ENCODE measurements at places on chromosomes 7 and 10.

GRCh38 chr10:77566236-77566635 is 71.4 kb downstream of the KCNMA1 start:
- no peak for DNase-seq

GRCh38 chr7:12827920-12828319 is 140.5 kb downstream of the ARL4A start:
- no peak for DNase-seq

DNA sequence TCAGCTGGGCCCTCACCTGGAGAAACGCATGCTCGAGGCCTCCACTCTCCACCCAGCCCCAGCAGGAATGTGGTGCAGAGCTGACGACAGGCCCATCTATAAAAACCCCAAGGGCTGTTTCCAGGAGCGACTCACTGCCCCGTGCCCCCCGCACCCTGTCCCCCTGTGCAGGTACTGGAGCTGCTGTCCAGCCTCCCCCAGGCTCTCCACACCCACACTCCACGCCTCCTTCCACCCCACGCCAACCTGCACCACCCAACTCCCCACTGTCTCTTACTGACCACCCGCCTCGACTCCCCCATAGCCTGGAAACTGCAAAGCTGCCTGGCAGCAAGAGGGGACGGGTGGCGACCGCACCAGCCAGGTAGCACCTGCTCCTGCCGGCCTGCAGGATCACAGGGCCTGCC is 43.3 kb downstream of the DIP2C start:
- DNase-seq = no peak

GRCh38 chr7:123154231-123154860 is 45.4 kb downstream of the SLC13A1 start:
- DNase-seq = peak; percentile 46

DNA sequence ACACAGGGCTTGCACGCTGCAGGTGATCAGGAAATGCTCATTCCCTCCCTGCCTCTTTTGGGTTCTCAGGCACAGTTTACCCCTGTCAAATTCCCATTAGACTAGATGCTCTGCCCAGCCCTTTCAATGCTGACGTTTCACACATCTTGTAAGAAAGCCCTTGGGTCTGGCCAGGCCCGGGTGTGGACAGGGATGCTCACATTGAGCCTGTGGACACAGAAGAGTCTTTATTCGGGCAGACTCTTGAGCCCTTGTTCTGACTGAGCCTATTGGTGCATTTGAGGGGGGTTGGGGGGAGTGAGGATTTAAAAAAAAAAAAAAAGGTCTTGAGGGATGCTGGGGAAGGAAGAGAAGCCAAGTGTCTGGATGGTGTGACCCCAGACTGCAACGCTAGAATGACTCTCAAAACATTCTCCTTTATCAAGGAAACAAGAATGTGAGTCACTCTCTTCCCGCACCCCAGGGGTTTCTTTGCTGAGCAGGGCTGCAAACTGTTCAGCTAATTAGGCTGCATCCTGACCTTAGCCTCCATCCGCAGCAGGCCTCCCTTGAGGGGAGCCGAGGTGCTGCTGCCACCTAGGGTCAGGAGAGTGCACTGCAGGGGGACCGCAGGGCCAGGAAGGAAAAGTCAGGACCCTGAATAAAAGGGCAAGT is 53.6 kb upstream of the TMEM72 start:
- peak; percentile 56 for DNase-seq

DNA sequence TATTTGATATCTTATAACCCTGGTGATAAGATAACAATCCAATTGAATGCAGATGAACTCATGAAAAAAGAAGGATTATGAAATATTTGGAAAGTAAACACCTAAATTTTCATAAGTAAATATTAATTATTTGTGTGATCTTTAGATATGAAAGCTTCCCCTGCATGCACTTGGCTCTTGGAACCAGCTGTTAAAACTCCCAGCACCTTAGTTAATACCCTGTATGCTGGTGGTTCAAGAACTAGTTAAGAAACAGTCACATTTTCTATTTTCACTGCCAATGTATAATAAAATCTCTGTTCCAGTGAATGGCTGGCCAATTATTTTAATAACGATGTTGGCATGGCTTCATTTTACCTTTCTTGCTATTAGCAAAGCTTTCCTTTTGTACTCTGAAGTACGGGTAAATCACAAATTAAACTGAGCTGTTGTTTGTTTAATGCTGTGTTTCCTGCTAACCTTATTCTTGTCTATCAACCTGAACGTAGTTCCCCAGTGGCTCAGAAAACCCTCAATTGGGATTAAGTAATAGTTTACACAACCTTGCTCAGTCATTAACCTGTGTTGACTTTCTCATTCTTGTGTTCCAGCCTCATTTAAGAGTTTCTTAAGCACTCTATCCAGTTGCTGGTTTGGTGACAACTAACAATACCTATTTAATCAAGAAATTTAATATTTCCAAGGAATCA is 38.9 kb downstream of the MET start:
- no peak for DNase-seq

DNA sequence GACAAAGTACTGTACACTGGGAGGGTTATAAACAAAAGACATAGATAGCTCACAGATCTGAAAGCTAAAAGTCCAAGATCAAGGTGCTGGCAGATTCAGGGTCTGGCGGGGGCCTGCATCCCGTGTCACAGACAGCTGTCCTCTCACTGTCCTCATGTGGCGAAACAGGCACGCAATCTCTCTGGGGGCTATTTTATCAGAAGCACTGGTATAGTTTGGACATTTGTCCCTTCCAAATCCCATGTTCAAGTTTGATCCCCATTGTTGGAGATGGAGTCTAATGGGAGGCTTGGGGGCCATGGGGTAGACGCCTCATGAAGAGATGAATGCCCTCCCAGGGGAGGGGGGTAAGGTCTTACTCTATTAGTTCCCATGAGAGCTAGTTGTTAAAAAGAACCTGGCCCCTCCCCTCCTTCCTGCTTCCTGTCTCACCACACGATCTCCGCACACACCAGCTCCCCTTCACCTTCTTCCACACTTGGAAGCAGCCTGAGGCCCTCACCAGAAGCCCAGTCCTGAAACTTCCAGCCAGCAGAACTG is 72.5 kb upstream of the UCN3 start:
- no peak for DNase-seq

DNA sequence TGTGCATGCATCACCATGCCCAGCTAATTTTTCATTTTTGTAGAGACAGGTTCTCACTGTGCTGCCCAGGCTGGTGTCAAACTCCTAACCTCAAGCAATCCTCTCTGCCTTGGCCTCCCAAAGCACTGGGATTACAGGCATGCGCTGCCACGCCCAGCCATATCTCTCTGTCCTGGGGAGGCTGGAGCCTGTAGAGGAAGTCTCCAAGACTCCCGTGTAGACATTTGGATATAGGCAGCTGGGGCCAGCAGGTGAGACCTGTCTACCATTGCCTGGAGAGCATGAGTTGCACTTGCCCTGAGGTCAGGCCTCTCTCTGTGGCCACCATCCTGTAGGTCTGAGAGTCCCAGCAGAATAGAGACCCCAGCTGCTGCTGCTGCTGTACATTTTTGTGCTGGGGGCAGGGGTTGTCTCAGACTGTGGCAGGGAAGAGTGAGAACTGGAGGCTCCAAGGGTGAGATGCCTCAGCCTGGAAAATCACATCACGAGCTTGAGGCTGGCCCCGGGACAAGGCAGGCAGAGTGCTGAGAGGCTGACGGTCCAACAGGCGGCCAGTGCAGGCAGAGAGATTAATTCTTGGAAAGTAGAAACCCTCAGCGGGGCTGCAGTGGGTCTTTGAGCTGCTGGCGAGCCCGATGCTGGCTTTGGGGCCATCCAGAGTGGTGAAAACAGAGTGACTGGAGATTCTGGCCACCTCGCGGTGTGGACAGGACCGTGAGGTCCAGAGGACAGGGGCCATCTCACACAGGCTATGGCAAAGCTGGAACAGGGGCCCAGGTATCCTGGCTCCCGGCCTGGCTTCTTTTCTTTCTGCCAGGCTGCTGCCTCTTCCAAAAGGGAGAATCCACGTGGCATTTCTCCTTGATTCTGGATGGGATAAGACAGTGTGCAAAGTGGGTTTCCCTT is 60.9 kb downstream of the TMEM270 start:
- DNase-seq = no peak

DNA sequence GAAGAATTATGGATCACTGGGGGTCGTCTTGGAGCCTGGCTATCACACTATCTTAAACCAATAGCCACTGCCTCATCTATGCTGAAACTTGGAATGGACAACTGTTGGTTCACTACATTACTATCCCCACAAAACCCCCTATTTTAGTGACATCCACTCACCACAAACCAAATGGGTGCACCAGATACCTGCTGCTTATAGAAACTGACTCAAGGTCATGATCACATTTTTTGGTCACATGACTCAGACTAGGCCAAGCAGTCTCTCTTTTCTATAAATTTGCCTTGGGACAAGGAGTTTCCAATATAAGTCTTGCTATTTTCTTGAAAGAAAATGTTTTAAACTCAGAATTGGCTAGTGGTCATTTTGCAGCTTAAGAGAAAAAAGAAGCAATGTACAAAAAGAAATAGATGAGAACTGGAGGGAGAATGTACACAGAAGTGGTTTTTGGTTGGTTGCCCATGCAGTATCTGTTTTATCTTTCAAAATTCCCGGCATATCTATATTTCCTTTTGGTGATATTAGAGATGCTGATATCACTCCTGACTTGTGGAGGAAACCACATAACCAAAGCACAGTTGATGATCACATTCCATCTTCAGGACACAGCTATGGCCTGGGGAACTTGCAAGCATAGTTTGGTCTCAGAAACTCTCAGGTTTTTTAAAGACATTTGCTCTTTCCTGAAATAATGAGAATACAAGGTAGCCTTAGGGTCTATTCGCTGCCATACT is 85.2 kb upstream of the CACNA2D1 start:
- no peak for DNase-seq

DNA sequence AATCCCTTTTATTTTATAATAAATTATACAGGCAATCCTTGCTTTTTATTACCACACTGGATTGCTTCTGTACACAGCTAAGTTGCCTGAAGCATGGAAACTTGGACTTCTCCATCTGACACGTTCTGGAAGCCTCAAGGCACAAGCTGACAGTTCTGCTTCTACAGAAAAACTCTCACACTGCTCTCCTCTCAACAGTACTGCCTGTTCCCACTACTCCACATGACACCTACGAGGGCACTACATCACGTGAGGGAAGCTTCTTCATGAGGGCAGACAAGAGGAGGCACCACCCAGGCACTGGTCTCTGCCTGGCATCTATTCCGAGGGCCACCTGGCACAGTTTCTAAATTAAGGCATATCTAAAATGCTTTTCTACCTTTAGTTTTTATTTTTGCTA is 16.8 kb upstream of the FAM133B start:
- DNase-seq = no peak

DNA sequence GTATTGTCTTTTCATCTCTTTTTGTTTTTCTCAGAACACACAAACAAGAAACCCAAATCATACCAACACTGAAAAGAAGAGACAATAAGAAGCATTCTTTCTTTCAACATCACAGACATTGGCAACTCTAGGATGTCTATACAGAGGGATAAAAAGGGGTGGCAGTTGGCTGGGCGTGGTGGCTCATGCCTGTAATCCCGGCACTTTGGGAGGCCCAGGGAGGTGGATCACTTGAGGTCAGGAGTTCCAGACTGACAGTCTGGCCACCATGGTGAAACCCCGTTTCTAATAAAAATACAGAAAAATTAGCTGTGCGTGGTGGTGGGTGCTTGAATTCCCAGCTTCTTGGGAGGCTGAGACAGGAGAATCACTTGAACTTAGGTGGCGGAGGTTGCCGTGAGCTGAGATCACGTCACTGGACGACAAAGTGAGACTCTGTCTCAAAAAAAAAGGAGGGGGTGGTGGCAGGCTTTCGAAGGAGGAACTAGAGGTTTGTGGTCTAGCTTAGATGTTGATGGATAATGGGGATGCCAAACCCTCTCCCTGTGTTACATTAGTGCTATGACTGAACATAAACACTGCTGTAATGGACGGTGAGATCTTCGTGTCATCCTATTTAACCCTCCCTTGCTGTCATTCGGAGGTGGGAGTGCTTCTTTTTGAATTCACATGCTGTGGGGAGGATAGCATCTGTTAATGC is 9.4 kb downstream of the CNNM2 start:
- DNase-seq = no peak
